ENCODE measurements at places on chromosomes 12 and 14.

DNA sequence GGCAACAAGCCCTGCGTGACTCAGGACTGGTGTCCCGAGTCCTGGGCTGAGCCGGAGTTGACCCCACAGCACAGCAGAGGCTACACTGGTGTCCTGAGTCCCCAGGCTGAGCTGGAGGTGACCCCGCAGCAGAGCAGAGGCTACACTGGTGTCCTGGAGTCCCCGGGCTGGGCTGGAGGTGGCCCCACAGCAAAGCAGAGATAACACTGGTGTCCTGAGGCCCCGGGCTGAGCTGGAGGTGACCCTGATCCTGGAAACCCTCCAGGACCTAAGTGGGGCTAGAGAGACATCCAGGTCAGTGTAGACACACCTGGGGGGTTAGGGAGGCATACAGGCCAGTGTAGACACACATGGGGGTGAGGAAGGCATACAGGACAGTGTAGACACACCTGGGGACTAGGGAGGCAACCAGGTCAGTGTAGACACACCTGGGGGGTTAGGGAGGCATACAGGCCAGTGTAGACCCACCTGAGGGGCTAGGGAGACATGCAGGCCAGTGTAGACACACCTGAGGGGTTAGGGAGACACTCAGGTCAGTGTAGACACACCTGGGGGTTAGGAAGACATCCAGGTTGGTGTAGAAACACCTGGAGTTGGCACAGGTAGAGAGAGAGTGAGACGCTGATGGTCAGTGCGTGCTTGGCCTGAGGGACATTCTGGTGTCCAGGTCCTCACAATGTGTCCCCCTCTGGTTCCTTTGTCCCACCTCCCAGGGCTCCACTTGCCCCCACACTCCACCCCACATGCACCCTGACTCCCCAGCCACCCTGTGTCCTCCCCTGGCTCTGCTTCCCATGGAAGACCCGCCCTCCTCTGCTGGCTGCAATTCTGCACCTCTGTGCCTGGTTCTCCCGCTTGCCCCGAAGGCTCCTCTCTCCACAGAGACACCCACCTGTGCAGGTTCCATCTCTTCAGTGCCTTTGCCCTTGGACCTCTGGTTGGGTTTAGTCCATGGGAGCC lies 321.6 kb upstream of the SFSWAP start:
- DNase-seq, result no peak

GRCh38 chr14:61184112-61184511 lies 97.0 kb downstream of the TMEM30B start:
- peak; percentile 100 for DNase-seq

- no peak for DNase-seq
Observed at GRCh38 chr12:32483993-32484392, 84.6 kb downstream of the FGD4 start.

- no peak for DNase-seq
Observed at GRCh38 chr12:30546121-30546520, 149.5 kb downstream of the IPO8 start.

GRCh38 chr14:72643317-72643801 lies 250.5 kb downstream of the DPF3 start:
- DNase-seq, result peak; percentile 98

DNA sequence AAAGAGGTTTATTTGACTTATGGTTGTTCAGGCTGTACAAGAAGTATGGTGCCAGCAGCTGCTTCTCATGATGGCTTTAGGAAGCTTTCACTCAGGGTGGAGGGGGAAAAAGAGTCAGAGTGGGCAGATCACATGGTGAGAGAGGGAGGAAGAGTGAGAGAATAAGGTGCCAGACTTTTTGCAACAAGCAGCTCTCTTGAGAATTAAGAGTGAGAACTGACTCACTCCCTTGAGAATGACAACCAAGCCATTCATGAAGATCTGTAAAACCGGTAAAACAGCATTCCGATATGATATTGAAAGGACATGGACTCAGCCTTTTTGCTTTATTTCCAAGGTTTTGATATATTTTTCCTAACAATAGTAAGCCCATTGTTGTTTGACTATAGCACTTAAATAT lies 501.2 kb downstream of the GALC start:
- no peak for DNase-seq

GRCh38 chr12:42679466-42679865 lies 89.9 kb upstream of the PRICKLE1 start:
- peak; percentile 79 for DNase-seq

- no peak for DNase-seq
Observed at GRCh38 chr12:479161-479560, 19.4 kb downstream of the B4GALNT3 start.

- DNase-seq, result no peak
Observed at GRCh38 chr12:97595426-97595831, 132.8 kb downstream of the RMST start.

- DNase-seq, result no peak
Observed at GRCh38 chr14:100117633-100118395, 41.6 kb downstream of the DEGS2 start.

GRCh38 chr12:116977465-116978380 lies 67.0 kb downstream of the FBXW8 start:
- DNase-seq, result no peak

GRCh38 chr12:46303039-46303666 lies 34.3 kb upstream of the SLC38A1 start:
- DNase-seq, result peak; percentile 17

DNA sequence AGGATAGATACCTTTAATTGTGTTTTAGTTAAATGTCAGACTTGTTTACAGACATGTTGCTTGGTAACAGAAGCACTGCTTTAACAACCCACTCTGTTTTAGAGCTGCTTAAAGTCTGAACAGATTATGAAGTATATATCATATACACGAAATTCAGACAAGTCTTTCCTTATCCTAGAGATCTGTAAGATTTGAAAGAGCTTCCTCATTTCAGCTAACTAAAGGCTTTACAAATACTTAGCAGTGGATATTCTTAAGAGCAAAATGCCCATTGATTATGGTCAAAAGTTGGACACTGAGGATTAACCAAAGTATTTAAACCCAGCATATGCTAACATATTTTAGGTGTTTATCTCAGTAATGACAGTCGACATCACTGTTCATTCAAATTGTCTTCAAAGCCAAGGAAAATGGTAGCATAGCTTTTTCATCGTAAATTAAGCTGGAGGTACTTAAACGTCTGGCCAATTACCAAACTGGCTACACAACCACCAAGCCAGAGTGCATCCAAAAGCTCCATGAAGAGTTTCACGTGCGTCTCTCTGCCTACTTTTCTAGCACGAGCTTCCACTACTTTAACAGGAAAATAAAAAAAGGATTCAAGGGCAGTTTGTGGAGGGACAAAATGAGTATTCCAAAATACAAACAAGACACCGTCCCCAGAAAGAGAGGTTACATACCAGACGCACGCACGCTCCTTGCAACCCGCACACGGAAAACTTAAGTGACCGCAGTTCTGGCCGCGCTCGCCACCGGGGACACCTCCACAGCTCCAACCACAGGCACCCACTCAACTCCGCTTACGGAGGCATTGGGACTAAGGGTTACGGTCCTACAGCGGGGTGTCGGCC lies 565 bp downstream of the CEP83 start:
- peak; percentile 28 for DNase-seq

DNA sequence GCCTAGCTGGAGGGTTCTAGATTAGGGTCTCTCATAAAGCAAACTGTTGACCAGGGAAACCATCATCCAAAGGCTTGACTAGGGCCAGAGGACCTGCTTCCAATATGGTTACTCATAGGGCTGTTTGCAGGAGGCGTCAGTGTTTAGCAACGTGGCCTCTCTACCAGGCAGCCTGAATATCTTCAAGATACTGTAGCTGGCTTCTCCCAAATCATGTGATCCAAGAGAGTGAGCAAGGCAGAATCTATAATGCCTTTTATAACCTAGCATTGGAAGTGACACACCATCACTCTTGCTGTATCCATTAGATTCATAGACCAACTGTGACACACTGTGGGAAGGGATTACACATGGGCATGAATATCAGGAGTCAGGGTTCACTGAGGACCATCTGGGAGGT lies 17.3 kb downstream of the TPH2 start:
- DNase-seq, result peak; percentile 12

- peak; percentile 81 for DNase-seq
Observed at GRCh38 chr12:20368114-20368650, at the start of gene PDE3A. TSS of gene PDE3A (plus strand) at chr12:20368537. CDS start at chr12:20369285, 748 bp downstream.

- DNase-seq, result peak; percentile 9
Observed at GRCh38 chr14:35121026-35121886, 534 bp downstream of the PPP2R3C start.

GRCh38 chr12:117025481-117026151 lies 73.6 kb downstream of the TESC start:
- DNase-seq, result peak; percentile 62

GRCh38 chr12:38930990-38931389 lies 25.6 kb upstream of the CPNE8 start:
- DNase-seq, result no peak

GRCh38 chr14:95463171-95463901 lies 53.1 kb downstream of the SYNE3 start:
- DNase-seq, result no peak

DNA sequence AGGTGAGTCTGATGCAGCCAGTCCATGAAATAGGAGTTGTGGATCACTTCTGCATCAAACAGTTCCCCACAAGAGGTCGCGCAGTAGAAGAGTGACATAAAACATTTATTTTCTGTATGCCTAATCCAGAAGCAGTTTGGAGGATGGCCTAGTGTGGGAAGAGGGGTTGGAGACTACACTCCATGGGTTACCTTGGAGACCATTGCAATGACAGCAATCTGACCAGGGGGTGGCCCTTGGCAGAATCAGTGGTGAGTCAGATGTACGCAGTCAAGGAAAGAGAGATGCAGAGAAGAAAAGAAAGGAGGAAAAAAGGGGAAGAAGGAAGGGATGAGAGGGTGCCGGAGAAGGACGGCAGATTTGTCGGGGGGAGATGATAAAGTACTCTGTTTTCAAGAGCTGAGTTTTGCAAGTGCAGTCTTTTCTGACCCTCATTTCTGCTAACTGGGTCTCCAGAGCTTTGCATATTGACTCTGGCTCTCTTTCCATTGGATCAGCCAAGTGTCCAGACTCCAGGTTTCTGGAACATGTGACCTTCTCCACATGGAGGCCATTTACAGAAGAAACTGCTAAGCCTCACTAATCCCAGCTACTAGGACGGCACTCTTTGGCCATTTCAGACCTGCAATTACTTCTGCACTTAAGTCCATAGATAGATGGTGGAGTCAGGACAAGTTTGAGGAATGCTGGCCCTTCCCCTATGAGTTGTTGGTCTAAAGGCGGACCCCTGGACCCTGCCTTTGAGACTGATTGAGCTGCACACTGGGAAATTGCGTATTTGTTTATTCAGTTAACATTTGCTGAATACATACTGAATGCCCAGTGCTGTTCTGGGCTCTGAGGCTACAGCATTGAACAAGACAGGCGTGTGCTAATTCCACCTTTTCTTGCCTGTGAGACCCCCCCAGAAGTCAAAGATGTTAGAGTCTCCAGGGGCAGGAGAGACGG lies 424.2 kb downstream of the BCL11B start:
- DNase-seq, result no peak

- DNase-seq, result no peak
Observed at GRCh38 chr12:78249578-78249977, 418.9 kb downstream of the NAV3 start.

DNA sequence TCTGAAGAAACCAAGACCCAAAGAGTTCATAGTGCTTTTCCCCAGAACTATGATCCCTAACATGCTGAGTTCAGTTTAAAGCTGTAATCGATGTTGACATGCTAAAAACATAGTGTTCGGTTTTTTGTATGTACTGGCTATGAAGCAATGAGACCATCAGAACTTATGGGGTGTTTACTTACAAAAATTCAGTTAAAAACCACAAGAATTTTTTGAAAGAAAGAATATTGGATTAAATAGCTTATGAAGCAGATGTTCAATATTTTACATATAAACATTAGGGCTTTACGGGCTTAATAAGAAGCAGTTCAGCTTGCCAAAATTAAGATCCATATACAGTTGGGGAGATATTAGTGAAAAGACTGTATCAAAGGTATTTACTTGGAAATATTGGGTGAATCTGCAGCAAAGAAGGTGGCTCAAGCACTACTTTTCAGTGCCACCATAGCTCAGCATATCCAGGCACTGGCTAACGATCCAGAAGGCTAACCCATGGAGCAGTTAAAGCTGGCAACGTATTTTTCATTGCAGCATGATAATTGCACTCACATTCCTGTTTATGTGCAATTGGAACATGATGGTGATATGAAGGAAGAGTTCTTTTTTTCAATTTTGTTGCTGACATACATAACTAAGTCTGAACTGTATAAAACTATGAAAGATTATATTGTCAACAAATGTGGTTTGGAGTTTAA lies 125.9 kb downstream of the EFCAB11 start:
- DNase-seq, result peak; percentile 62

GRCh38 chr12:99957866-99958466 lies 26.8 kb downstream of the ANKS1B start:
- DNase-seq, result no peak

GRCh38 chr14:103503296-103503695 lies 19.3 kb downstream of the CKB start:
- no peak for DNase-seq

DNA sequence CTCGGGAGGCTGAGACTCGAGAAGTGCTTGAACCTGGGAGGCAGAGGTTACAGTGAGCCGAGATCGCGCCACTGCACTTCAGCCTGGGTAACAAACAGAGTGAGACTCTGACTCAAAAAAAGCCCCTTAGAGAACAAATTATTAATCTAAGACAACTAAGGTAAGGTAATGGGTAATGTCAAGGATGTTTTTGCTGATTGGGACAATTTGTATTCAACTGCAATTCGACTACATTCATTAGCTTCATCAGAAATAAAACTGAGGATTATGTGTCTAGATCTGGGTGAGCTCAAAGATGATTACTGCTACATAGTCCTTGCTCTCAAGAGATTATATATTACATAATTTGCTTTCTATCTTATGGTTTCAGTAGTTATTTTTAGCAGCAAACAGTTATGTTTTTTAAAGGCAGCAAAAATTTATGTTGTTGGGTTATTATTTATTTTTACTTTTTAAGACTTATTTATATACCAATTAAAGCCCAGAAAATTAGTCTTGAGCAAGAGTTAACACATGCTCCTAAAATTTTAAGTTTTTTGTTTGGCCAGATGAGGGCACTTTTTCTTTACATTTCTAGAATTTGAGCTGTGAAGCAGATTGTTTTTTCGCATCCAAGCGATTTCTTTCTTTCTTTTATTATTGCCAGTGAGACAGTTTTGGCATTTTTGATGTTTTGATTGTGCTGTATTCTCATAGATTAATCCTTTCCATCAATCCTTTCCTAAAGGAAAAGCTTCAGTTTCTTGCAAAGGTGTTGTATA lies 52.3 kb downstream of the PLEKHA5 start:
- no peak for DNase-seq

DNA sequence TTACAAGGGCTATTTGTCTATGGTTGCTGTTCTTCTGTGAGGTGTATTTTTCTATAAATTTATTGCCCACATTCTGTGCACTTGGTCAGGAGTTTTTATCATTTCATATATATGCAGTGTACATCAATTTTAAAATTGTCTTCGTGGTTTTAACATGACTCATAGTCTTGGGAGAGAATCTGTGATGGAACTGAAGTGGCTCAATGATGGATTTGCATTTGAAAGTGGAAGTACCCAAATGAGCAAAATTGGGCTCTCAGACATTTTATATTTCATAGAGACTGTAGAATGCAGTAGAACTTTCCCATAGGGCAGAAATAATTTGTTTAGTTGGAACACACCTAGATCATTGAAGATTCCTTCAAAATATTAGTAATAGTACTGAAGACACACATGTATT lies 1.9 kb upstream of the SCFD1 start:
- DNase-seq, result peak; percentile 72

- no peak for DNase-seq
Observed at GRCh38 chr14:67547224-67547780, 14.2 kb downstream of the PLEKHH1 start.

Data from fibroblast of skin of abdomen (primary cell).